ENCODE measurements at places on chromosomes 5 and 9.

DNA sequence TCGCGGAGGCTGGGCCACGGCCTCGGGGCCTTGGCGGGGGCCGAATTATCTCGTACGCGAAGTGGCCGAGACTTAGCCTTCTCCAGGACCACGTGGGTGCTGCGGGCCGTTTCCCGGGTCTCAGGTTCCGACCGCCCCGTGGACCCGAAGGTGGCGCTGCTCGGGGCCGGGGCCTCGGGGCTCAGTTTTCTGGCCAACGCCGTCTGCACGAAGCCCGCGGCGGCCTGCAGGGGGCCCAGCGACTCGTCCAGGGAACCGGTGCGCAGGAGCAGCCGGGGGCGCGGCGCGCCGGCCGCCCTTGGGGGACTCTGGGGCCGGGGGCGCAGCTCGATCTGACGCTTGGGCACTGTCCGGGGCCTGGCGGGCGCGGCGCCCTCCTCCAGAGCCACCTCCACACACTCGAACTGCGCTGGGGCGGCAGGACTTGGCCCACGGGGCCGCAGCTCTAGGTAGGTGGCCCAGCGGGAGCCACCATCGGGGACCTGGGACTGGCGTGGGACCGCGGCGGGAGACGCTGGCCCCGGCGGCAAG, 716 bp downstream of the PROB1 start:
- DNase-seq: no peak

- DNase-seq: no peak
Observed at GRCh38 chr5:112201141-112201540, 217.9 kb downstream of the EPB41L4A start.

GRCh38 chr5:124941051-124942049, 194.9 kb upstream of the ZNF608 start:
- DNase-seq: no peak

DNA sequence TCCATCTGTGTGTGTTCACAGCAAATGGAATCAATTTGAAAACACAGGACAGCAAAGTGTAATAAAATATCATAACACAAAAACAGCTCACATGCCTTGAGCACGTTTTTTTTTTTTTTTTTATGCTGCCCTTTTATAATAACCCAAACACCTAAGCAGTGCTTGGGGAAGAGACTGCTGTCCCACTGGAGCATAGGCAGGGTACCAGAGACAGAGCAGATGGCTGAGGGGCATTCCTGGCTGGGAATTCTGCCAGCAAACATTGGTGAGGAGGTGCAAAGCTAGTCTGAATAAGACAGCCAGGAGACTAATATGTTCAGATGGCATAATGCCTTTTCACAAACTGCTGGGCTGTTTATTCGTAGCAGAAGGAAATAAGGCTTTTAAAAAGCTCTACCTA, 58.1 kb upstream of the SV2C start:
- no peak for DNase-seq

GRCh38 chr5:157902449-157903116, 43.6 kb upstream of the CLINT1 start:
- DNase-seq: no peak

DNA sequence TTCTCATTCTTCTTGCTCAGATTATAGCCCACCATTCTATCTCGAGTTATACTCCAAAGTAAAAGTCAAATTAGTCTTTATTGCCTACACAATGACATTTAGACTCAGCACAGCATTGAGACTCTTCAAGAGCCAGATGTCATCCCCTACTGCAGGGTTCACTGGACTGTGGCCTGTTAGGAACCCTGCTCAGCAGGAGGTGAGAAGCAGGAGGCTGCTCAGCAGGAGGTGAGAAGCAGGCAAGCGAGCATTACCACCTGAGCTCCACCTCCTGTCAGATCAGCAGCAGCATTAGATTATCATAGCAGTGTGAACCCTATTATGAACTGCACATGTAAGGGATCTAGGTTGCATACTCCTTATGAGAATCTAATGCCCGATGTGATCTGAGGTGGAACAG, 12.7 kb upstream of the LIFR start:
- no peak for DNase-seq

GRCh38 chr5:107744418-107745330, 73.9 kb upstream of the EFNA5 start:
- DNase-seq: no peak

DNA sequence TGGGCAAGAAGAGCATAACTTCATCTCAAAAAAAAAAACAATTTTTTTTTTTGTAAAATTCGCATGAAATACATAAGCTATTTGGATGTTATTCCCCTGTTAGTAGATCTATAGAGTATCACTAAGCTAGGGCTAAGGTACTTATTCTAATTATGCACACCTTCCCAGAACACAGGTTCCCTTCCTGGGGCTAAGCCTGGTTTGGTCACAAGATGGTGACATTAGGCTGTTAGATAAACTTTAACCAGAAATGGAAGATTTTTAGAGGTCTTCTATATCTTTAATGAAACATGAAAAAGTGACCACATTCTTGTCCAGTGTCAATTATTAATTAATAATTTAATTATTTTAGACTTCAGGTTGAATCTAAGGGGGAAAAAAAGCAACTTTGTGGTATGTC, 433.5 kb downstream of the CDH18 start:
- no peak for DNase-seq

- no peak for DNase-seq
Observed at GRCh38 chr5:39014561-39014960, 59.6 kb downstream of the RICTOR start.

DNA sequence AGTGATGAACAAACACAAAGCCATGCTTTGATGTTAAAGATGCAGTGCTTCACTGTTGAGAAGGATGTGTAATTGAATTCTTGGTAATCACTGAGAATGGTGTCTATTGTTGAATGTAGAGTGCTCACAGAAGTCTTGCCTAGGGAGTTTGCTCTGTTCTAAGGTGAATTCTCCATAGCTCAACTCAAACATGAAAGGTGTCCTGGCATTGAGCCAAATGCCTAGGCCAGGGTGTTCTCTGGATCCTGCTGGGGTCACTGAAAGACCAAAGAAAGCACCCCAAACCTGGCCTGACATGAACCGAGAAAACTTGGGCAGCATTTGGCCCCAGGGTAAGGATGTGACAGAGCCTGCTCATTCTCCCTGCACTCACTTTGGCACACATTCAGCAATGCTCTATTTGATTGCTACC, 217.3 kb downstream of the ARL15 start:
- no peak for DNase-seq

DNA sequence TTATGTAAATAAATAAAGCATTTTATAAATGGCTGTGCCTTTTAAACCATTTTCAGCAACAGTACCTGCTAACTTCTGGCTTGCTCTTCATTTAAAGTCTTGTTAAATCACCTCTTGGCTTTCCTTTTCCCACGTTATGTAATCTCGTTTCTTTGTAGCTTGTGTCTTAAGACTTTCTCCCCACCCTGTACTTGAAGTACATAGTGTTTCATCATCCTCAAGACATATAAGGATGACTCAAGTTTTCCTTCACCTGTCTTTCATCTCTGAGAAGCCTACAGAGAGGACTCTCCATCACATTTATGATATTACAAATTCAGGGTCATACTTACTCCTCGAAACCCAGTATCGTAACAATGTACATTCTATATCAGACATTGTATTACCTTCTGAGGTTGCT, 33.9 kb downstream of the PRELID2 start:
- DNase-seq: no peak

DNA sequence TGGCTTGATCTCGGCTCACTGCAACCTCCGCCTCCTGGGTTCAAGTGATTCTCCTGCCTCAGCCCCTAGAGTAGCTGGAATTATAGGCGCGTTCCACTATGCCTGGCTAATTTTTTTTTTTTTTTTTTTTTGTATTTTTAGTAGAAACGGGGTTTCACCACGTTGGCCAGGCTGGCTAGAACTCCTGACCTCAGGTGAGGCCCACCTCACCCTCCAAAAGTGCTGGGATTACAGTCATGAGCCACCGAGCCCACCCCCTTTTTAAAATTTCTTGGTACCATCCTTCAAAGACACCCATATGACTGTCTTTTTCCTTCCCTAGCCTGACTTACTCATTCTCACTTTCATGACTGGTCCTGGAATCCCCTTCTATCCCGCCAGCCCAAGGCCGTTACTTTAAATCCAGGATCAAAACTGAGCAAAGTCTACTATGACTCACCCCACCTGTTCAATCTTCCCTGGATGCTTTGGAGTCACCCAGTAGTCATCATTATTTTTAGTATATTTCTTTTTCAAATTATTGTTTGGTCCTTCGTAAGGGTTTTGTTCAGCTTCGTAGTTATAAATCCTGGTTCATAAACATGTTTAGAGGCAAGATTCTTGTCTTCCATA, 1.2 kb upstream of the TBCA start:
- DNase-seq: no peak

DNA sequence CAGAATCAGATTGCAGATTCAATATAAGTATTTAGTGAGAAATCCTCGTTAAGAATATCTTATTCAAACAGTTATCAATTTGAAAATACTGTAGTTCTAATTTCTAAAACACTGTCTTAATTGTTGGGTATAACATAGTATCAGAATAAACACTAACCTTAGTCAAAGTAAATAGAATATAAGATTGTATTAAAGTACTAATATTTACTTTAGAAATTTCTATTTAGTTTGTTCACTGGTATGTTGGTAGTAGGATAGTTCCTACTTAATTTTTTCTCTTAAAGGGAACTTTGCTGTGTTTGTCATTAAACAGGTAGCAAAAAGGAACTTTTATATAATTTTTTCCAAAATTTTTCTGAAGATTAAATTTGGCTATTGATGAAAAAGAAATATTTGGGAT, 42.3 kb downstream of the FAM174A start:
- DNase-seq: no peak

- DNase-seq: no peak
Observed at GRCh38 chr5:109644829-109645228, 44.9 kb upstream of the MAN2A1 start.

- no peak for DNase-seq
Observed at GRCh38 chr5:142600611-142601358, 85.1 kb downstream of the FGF1 start.

GRCh38 chr9:124758061-124758460, 13.1 kb downstream of the NR6A1 start:
- no peak for DNase-seq

DNA sequence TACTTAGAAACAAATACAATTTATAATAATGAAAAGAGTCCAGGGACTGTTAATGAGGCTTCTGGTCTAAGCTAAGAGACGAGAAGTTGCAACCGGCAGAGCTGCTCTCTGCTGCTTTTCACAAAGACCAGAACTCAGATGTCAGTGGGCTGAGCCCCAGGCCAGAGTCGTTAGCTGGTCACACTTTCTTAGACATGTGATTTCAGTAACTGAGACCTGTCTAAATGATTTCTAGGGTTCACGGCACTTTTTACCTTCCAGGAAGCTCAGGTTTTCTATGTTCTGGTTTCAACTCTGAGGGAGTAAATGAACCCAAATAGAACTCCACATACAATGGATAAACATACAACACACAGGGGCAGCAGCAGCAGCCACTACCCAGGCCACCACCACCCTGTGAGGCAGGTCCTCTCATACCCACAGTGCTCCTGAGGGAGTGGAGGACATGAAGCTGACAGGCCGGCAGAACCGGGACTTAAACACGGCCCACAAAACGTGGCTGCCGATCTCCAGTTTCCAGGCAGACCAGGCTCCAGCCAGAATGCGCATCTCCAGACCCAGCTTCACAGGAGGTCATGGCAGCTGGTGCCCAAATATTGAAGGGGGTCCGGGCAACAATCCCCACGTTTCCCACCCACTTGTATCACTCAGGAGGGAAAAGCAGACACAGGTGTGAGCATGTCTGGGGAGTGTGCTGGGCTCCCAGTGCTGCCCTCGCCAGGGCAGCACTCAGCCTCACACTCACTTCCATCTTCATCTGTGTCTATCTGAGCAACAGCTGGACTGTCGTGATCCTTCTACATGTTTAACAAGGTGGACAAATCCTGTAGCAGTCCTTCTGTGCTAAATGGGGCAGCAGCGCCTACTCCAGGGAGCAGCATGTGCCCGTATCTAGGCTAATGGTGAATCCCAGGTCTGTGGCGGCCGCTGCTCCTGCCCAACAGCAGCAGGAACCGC, 38.8 kb downstream of the IARS1 start:
- no peak for DNase-seq

GRCh38 chr9:110087605-110088004, 120.4 kb downstream of the C9orf152 start:
- no peak for DNase-seq

GRCh38 chr9:132082188-132082587, 2.5 kb upstream of the MED27 start:
- no peak for DNase-seq

DNA sequence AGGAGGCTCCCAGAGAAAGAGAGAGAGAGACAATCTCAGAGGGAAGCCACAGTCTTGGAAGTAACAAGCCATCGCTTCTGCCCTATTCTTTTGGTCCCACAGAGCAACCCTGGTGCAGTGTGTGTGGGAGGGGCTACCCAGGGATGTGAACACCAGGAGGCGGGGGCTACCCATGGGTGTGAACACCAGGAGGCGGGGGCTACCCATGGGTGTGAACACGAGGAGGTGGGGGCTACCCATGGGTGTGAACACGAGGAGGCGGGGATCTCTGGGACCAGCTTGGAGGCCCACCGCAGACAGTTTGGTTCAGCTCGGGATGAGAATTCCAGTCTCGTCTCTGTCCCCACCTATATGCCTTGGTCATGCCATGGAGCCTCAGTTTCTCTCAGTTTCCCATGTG, 44.9 kb downstream of the HMCN2 start:
- DNase-seq: no peak

DNA sequence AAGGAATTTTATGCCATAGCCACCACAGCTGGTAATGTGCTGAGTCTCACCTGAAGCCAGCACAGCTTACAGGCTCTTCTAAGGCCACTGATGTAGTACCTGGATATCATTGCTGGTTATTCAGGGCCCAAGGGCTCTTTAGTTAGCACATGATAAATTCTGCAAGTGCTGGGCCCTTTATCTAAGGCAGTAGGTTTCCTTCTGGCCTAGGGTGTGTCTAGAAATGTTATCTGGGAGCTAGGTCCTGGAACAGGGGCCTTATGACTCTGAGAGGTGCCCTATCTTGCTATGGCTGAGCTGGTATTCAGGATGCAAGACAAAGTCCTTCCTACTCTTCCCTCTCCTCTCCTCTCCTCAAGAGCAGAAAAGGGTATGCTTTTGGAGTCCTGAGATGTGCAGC, 1424.5 kb upstream of the NUDT12 start:
- no peak for DNase-seq

DNA sequence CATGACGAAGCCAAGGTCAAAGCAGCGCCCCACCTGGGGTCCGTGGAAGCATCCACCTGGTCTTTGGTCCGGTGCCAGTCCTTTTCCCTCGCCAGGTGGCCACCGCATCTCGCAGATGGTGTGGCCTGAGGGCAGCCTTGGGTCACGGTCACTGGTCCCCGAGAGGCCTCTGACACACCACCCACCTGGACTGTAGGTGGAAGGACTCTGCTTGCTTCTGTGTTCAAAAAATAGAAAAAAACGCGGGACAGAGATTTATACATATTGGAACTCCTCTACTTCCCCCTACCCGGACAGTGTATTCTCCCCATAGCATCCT, 466 bp upstream of the TTC39B start:
- no peak for DNase-seq

DNA sequence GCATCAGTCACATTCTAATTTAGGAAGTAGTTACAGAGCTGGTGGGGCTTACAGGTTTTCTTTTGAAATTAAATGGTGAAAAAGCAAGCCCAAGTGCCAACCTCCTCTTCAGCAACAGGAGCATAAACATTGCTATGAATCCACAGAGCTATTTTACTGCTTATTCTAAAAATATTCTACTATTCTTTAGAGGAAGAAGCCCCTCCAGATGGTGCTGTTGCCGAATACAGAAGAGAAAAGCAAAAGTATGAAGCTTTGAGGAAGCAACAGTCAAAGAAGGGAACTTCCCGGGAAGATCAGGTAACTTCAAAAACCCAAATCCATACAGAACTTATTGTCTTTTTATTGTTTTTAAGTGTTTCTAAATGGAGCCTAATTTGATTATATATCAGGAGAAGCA, 202.8 kb downstream of the CWC27 start:
- no peak for DNase-seq
